ENCODE measurements at places on chromosomes 6 and 20. TPM values are rescaled to one million over a fixed set of nuclear protein-coding genes. Genes with fewer than 3 reads are reported as not detected.

- DNase-seq: no peak
These were observed 419.5 kb upstream of the ID4 start for GRCh38 chr6:19417713-19418112.

DNA sequence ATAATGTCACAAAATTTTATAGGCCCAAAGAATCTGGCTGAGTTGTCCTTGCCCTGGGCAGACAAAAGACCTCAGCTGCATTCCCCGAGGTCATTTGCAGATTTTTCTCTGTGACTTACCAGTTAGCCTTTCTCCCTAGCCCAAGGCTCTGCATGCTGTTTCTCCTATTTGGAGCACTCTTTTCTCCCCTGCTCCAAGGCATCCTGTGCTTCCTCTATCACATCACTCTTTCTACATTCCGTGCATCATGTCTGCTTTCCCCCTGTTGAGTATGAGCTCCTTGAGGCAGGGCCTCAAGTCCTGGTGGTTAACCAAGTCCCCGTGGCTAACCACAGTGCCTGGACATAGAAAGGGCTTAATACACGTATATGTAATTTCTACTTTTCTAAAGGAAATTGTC, 593 bp upstream of the GSTA3 start:
- DNase-seq: no peak

- DNase-seq: no peak
These were observed 9.5 kb upstream of the IGF2R start for GRCh38 chr6:159959165-159959975.

DNA sequence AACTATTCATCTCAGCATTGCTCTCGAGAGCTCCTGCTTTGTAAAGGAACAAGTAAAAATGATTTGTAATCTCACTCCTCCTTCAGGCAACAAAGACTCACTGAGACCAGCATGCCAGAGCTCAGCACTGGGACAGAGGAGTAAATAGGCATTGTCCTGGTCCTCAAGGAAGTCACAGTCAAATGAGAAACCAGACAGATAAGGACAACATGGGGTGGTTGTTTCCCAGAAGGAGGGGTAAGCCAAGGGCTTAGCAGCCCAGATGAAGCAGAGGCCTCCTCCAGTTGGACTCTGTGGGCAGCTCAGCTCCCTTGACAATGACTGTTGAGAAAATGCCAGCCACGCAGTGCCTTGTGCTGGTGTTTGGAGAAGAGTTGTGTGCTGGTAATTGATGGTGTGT, 425.7 kb upstream of the CHD6 start:
- no peak for DNase-seq

DNA sequence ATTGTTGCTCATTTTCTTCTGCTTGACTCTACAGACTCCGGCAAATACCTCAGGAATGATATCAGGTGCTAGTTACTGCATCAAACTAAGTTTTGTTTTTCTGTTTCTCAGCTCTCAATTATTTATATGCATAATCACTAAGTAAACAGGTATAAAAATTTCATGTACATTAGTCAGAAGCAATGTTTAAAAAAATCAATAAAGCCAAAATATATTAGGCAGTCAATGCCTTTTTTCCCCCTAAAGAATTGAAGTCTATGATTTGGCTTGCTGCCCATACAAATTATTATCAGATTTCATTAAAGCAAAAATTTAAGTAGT, 20.6 kb upstream of the MRS2 start:
- no peak for DNase-seq

DNA sequence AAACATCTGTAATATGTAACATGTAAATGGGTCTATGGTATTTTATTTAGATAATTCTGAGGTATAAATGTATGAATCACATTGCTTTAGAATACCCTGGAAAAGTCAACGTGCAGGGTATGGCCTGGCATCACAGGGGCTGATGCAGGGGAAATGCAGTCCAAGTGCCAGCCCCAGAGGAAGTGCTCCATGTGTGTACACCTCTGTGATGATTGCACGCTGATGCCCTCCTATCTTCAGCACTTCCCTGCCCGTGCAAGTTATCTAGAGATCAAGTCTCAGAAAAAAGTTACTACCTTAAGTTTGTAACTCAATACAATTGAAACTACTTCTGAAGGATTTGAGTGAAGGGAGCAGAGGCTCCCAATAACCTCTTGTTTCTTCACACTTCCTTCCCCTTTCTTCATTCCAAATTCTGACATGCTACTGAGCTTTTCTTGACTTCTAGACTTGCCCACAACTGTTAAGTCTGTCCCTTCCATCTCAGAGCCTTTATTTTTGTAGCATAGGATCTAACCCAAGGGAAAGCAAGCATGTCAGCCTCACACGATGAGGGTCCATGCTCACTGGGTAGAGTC, 2.2 kb downstream of the SMLR1 start:
- DNase-seq: no peak

DNA sequence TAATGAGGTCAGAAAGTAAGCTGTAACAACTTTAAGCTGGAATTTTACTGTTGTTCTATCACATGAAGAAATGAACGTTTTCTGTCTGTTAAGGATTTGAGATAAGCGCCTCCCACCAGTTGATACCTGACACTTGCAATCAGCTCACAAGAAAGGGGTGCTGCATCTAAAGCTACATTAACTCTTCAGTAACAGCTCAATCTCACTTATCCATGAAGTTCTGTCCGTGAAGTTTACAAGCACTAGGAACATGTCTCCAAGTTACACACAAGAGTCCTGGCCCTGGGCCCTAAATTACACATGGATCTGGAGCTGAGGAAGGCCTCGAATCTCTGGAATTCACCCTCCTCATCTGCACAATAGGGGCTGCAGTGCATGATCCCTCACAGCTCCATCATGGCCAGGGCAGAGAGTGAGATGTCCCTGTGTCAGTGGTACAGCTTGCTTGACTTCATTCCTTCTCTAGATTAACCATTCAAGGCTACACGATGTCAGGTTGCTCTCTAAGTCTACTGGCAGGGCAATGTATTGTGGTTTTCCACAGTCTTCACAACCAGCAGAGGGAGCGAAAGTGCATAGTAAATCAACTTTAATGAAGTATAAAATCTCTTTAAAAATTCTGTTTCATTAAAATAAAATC, 182.4 kb upstream of the MCHR2 start:
- no peak for DNase-seq

GRCh38 chr6:31178143-31179041, 7.9 kb upstream of the POU5F1 start:
- peak; percentile 50 for DNase-seq

GRCh38 chr20:57653546-57653900, 33.3 kb upstream of the ZBP1 start:
- no peak for DNase-seq

DNA sequence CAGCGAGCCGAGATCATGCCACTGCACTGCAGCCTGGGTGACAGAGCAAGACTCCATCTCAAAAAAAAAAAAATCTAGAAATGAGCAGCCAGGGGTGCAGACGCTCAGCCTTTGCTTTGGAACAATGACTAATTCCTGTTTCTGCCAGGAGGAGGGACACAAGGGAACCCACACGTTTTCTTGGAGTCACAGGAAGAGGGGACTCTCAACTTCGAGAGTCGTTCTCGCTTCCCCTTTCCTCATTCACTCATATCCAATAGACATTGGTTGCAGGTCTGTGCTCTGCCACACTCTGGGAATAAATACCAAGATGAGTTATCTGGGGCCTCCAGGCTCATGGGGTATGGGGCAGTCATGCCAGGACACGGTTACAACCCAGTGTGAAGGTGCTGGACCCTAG, 91.5 kb upstream of the RREB1 start:
- no peak for DNase-seq

GRCh38 chr20:39049148-39049547, 87.0 kb downstream of the DHX35 start:
- no peak for DNase-seq

GRCh38 chr6:155066361-155066760, 71.2 kb downstream of the TIAM2 start:
- DNase-seq: no peak

GRCh38 chr6:25922301-25922700, 8.2 kb downstream of the SLC17A2 start:
- DNase-seq: no peak

DNA sequence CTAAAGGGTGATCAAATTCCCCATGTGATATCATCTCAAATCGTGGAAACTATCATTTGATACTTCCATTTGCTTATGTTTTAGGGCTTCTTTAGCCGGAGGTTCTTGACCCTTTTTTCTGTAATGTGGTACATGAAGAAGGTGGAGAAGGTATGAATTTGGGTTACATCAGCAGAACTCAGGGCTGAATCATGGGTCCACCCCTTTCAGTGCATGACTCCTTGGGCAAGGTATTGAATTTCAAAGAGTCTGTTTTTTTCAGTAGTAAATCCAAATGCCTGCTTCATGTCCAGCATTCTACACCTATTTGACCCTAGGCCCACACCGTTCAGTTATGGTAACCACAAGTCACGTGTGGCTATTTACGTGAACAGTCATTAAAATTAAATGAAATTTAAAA, 30.6 kb upstream of the QKI start:
- DNase-seq: no peak

DNA sequence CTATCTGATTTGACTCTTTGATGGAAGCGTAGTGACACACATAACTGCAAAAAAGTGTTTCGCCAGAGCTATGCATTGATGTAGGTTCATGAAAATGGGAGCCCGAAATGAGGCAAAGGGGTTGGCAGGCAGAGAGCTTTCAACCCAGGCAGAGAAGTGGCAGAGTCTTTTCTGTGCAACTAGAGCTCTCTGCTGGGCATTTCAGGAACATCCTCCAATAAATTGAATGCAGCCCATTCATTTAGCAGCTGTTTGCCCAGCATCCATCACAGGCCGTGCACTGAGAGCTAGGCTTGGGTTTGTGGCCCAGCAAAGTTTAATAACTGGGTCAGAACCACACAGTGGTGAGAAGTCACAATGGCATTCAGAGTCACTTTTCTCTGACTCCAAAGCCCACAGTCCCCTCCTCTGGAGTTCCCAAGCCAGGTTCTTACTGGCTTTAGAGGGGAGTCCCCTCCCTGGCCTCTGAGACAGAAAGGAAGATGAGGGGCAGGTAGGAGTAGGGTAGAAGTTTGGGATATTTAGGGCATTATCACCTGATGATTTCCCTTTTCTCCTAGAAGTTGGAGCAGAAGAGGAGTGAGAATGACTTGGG, 31.8 kb upstream of the ELMO2 start:
- DNase-seq: no peak

GRCh38 chr6:169792306-169793015, 41.0 kb downstream of the ERMARD start:
- no peak for DNase-seq

DNA sequence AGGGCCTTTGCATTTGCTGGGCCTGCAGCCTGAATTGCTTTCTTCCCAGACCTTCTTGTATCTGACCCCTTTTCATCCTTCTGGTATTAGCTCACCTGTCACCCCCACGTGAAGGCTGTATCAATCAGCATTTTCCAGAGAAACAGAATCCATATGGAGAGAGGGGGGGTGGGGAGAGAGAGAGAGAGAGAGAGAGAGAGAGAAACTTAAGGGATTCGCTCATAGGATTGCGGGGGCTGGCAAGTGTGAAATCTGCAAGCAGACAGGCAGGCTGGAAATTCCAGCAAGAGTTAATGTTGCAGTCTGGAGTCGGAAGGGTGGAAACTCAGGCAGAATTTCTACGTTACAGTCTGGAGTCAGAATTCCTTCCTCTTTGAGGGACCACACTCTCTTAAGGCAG, 410.7 kb upstream of the SULF2 start:
- no peak for DNase-seq

GRCh38 chr20:51871943-51872342, 69.6 kb upstream of the SALL4 start:
- DNase-seq: no peak

DNA sequence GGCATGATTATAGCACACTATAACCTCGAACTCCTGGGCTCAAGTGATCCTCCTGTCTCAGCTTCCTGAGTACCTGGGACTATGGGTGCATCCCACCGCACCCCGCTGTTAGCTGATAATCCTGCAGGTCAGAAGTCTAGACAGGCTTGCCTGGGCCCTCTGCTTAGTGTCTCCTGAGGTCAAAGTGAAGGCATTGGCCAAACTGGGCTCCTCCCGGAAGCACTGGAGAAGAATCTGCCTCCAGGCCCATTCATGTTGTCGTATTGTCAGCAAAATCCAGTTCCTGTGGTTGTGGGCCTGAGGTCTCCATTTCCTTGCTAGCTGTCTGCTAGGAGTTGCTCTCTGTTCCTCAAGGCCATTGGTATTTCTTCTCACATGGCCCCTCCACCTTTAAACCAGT, 6.3 kb upstream of the MROH8 start:
- no peak for DNase-seq

DNA sequence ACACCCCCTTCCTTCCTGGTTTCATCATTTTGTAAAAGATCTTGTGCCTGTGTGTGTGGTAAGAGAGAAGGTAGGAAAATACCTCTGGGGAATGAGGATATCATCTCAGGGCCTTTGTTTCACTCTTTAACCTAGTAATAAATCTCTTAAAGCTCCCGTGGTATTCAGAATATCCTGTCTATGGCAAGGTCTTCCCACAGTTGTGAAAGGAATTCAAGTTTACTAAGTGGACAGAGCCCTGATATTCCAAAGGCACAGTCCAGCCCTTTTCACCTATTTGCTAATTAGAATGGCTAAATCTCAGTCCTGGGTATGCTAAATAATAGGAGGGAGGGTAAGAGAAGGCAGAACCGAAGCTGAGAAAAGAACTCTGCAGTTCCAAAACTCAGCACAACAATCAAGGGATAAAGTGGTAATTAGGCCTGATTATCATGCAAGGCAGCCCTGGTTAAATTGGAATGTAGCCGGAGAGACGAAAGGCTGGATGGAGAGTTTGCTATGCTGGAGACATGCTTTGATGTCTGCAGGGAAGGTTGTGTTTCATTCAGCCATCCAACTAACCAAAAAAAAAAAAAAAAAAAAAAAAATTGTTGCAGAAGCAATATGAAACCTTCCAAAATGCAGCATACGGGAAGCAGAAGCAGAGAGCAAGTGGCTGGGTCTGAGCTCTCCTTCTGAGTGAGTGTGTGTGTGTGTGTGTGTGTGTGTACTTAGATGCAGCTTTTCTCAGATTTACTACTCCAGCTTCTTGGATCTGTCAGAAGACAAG, 28.5 kb upstream of the PIM1 start:
- peak; percentile 61 for DNase-seq

- DNase-seq: no peak
These were observed 104.2 kb upstream of the STXBP5 start for GRCh38 chr6:147099974-147100373.

DNA sequence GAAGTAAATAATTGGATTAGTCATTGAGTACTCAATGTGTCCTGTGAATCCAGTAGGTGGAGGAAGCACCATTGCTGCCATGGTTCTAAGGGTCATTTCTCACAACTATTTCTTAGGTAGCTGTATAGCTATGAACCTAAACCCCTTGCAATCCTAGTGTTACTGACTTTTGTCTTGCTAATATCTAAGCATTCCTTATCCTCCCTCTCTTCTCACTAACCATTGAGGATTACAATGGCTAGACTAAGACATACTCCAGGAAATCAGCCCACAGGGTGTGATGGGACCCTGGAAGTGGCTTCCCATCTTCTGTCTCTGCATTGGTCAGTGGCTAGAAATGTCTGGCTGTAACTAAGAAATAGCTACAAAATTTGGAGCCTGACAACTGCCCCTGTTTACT, 27.3 kb upstream of the FOXA2 start:
- DNase-seq: no peak

The KCNS1 gene
- total RNA-seq: 0.34 TPM

The COL20A1 gene
- total RNA-seq: not detected

The CENPW gene
- total RNA-seq: 75.1 TPM

The CALHM6 gene
- 3.4 TPM for total RNA-seq

The BPIFA1 gene
- not detected for total RNA-seq

The GLP1R gene
- not detected for total RNA-seq

The PRR18 gene
- total RNA-seq: 0.17 TPM

The REPS1 gene
- total RNA-seq: 50.7 TPM

The SIRPB1 gene
- total RNA-seq: 1.3 TPM

The NEDD9 gene
- 31.5 TPM for total RNA-seq

The CCND3 gene
- 570 TPM for total RNA-seq

The MICB gene
- 23.2 TPM for total RNA-seq

The MAFB gene
- total RNA-seq: not detected

The BACH2 gene
- total RNA-seq: 49.2 TPM

The SLC16A10 gene
- 3.4 TPM for total RNA-seq

Data from activated CD4-positive, alpha-beta memory T cell treated with anti-CD3 and anti-CD28 coated beads for 36 hours (primary cell).